ENCODE measurements at places on chromosomes 1 and 21. TPM values are rescaled to one million over a fixed set of nuclear protein-coding genes. Genes with fewer than 3 reads are reported as not detected.

The FLG2 gene
- not detected for total RNA-seq

The PPFIA4 gene
- 22.2 TPM for total RNA-seq

The DTL gene
- total RNA-seq = 1.3 TPM

The MROH9 gene
- total RNA-seq = not detected

The TMEM9 gene
- 26.6 TPM for total RNA-seq

The OR2L2 gene
- not detected for total RNA-seq

The PPP1R15B gene
- 21.0 TPM for total RNA-seq

The SERPINC1 gene
- total RNA-seq = 0.46 TPM

The SDE2 gene
- 11.7 TPM for total RNA-seq

The IGSF8 gene
- 21.9 TPM for total RNA-seq

The RNU1-1 gene
- total RNA-seq = 4,572 TPM

The SHISAL2A gene
- not detected for total RNA-seq
